ENCODE measurements at places on chromosomes 6 and 20. TPM values are rescaled to one million over a fixed set of nuclear protein-coding genes. Genes with fewer than 3 reads are reported as not detected.

Gene AIF1
- 8.2 TPM for total RNA-seq

Gene ERMARD
- total RNA-seq, result 24.1 TPM

Gene SCRT2
- total RNA-seq, result not detected

Gene POM121L2
- total RNA-seq, result not detected

Gene ASIP
- total RNA-seq, result not detected

Gene SCUBE3
- not detected for total RNA-seq

Gene DPPA5
- total RNA-seq, result not detected

Gene RCAN2
- total RNA-seq, result 6.4 TPM

Gene RSPH4A
- total RNA-seq, result 8.0 TPM

Gene PLCB1
- 31.6 TPM for total RNA-seq

Gene CRISP2
- total RNA-seq, result not detected

Gene SPTLC3
- total RNA-seq, result 23.9 TPM

Gene PTGIS
- total RNA-seq, result 64.7 TPM

Gene GSTA2
- total RNA-seq, result not detected

Gene CARMIL1
- total RNA-seq, result 16.8 TPM

All from uterus (tissue), 4 donors.